ENCODE measurements at places on chromosomes 11 and 22. TPM values are rescaled to one million over a fixed set of nuclear protein-coding genes. Genes with fewer than 3 reads are reported as not detected.

CCDC157 gene
- total RNA-seq = 0.76 TPM

KLHL35 gene
- 2.9 TPM for total RNA-seq

NXPE4 gene
- not detected for total RNA-seq

APOBEC3B gene
- 3.5 TPM for total RNA-seq

FOLR3 gene
- total RNA-seq = not detected

NUDT22 gene
- total RNA-seq = 61.4 TPM

CHADL gene
- 0.97 TPM for total RNA-seq

PHF21B gene
- total RNA-seq = not detected

Measured in epithelial cell of umbilical artery (primary cell).